ENCODE measurements at places on chromosomes 12 and 14. TPM values are rescaled to one million over a fixed set of nuclear protein-coding genes. Genes with fewer than 3 reads are reported as not detected.

NANOG gene
- not detected for total RNA-seq

- DNase-seq = no peak
These were observed 4.9 kb downstream of the PCBP2 start for GRCh38 chr12:53456654-53457366.

CYP46A1 gene
- 2.4 TPM for total RNA-seq

GRCh38 chr12:132351751-132352495 is 22.5 kb upstream of the GALNT9 start:
- no peak for DNase-seq

PAPLN gene
- total RNA-seq = 15.4 TPM

- DNase-seq = no peak
These were observed 37.6 kb downstream of the SPTB start for GRCh38 chr14:64841772-64842750.

- DNase-seq = no peak
These were observed 624.2 kb downstream of the DIO2 start for GRCh38 chr14:79586989-79587598.
